HCT116 (cell line): ENCODE measurements at places on chromosomes 6 and 20.
A peak's percentile ranks its signal among the peaks of the same experiment; 100 is the strongest.

- no peak for DNase-seq
These were observed 41.4 kb upstream of the ANGPT4 start for GRCh38 chr20:957544-957943.

- no peak for DNase-seq
These were observed 82.2 kb upstream of the PMEPA1 start for GRCh38 chr20:57791966-57792365.

DNA sequence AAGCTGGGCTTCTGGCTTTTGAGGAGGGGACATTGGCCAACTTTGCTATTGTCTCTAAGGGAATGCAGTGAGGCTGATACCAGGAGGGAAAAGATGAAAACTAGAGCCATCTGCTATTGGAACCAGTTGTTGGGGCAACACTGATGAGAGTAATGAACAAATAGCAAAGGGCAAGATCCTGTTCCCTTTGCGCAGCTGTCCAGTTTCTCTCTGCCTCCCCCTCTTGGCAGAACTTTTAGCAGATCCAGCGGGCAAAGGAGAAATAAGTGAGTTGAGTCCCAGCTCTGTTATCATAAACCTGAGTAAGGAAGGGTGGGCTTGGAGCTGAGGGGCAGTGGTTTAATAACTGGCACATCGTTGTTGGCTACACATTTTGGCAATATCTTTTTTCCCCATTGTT is 126.8 kb downstream of the AKAP7 start:
- peak; percentile 3 for DNase-seq

- DNase-seq = no peak
These were observed 42.5 kb upstream of the PNISR start for GRCh38 chr6:99467509-99468106.

DNA sequence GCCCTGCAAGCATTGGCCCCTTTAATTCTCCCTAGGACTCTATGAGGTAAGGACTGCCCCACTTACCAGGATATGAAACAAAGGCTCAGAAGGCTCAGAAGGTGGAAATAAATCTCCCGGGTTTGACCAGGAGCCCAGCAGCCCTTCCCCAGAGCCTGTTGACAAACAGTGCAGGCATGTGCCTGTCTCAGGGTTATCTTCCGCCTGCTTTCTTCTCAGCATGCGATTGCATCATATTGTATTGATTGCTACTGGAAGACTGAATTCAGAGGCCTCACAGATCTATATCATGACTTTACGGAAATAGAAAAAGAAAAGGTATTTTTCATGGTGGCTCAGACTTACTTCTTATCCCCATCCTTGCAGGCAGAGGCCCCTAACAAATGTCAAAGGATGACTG is 92.7 kb downstream of the PHACTR3 start:
- DNase-seq = no peak

DNA sequence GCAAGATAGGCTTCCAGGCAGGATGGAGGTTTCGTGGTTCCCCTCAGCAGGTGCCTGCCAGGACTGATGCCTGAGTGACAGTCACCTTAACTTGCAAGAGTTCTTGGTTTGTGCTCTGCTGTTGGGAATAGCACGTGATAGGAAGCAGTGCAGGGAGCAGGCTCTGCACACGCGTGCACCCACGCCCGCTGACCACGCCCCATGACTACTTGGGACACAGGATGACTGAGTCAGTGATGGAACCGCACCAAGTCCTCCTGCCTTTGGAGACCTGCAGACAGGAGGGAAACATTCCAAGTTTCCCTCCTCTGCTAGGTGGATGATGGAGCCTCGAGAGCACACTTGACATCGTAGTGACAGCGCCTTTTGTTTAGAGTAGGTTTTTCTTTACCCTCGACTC is 164.2 kb downstream of the DTNBP1 start:
- no peak for DNase-seq

GRCh38 chr6:34288581-34288980 is 39.8 kb upstream of the SMIM29 start:
- no peak for DNase-seq

- DNase-seq = no peak
These were observed 192.2 kb downstream of the TBC1D32 start for GRCh38 chr6:121142093-121142492.

DNA sequence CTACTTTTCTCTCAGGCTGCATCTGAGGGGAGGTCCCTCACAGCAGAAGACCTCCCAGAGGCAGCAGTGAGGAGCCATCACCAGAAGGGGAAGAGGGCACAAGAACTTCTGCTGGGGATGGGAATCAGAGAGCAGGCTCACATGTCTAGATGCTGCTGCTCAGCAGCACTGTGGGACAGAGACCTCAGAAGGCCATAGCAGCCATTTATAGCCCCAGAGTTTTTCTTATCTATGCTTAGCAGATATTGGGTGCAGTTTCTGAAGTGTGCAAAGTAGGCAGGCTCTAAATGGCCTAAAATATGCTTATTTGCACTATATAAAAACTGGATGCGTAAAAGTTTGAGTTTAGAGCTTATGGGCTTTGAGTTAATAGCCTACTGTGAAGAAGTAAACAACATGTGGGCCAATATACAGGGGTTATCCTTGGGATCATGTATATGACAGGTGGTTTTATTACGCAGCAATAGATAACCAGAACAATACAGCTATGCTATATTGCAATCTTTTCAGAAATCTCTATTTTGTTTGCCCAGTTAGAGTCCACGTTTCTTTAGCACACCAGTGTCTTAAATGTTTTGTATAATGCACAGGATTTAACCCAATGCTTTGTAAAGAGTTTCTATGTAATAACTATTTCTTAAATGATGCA is 60.2 kb upstream of the TMEM244 start:
- no peak for DNase-seq

GRCh38 chr6:6686748-6687601 is 98.5 kb downstream of the LY86 start:
- DNase-seq = peak; percentile 93
